EH (cell line): ENCODE measurements at places on chromosomes 13 and 19.
A peak's percentile ranks its signal among the peaks of the same experiment; 100 is the strongest.

DNA sequence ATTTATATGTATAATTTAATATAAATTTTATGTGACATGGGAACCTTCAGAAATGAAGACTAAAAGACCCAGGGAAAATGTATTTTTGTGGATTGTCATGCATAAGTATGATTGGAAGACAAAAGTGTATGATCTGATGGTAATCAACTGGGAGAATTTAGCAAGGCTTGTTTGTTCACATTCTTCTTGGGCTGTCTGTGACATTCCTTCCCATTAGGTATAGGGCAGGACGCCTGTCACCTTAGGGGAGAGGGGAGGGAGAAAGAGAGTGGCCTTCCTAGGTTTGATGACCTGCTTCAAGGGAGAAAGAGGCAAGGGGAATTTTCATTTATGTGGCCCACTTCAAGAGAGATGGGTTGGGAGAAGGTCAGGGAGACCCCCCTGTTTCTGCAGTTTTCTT lies 22.4 kb downstream of the PIBF1 start:
- DNase-seq: no peak

DNA sequence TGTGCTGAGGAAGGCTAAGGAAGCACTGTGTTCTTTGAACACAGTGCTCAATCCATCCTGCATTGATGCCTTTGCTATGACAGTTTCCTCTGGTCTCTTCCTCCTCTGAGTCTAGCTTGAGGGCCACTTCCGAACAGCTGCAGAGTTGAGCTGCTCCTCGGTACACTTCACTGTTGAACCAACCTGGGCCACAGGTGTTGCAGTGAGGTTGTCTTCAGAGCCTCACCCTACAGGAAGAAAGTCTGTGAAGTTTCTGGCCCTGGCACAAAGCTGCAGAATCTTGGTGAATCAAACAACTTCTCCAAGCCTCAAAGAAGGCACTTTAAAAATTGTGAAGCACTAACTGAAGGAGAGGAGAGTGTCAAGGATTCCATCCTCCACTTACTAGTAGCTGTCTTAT lies 394.0 kb downstream of the KCNRG start:
- no peak for DNase-seq

- no peak for DNase-seq
Observed at GRCh38 chr13:70098669-70099068, 9.0 kb upstream of the ATXN8OS start.

DNA sequence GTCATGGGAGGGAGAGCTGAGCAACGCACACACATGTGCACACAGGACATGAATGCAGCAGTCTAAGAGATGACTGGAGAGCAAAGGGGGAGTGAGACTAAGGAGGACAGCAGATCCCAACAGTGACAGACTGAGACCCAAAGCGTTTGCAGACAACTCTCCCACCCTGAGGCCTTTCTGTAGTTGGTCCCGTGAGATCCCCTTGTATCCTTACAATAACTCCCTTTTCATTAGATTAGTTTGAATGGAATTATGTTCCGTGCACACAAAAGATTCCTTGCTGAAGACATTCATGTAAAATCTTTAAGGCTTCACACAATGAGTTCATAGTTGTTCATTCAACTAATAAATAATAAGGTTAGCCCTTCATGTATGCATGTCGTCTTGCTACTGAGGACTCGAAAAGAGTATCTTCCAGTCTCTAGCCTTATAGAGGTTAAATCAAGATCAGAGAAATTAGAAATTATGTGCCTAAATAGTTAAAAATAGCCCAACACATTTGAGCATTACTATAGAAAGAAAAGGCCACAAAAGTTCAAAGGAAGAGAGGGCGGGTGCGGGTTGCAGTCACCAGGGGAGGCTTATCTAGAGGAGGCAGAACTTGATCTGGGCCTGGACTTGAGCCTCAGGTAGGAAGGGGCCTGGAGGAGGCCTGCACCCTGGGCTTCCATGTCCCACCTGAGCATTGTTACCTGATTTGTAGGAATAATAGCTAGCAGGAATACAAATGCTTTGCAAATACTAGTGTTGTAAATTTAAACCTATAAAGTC lies 3.1 kb upstream of the GTF3A start:
- no peak for DNase-seq

DNA sequence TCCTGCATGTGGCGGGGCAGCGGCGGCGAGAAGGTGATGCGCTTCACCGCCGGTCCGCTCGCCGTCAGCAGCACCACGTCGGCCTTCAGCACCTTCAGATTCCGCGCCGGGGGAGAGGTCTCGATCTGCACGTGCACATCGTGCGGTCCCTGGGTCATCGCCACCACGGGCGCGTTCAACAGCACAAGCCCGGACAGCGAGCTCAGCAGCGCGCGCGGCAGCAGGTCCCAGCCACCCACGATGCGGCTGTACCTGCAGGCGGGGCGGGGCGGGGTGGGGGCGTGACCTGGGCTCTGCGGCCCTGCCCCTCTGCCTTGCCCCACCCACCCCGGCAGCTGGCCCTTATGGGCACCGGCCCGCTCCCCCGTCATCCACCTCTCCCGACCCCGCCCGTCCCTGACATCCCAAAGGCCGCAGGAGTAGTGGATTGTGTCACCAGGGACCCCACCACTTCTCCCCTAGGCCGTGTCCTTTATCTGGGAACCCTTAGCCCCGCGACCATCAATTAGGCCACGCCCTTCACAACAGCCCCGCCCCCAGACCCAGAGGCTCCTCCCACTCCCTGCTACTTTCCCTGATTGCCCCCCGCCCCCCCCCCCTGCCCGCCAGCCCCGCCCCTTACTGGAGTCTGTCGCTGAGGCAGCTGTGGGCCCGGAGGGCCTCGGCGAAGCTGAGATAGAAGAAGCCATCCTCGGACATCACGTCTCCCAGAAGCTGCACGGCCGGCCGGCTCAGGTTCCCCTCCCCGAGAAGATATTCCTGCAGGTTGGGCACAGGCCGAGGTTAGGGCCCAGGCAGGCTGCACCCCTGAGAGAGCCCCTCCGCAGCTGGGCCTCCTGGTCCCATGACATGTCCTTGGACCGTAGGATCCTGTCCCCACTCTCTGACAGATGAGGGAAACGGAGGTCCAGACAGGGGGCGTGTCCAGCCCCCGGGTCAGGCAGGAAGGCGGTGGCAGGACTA lies 6.1 kb downstream of the IL4I1 start:
- DNase-seq: peak; percentile 24
